ENCODE measurements at places on chromosomes 12 and 14.

- DNase-seq = peak; percentile 65
These were observed 30.6 kb upstream of the RPLP0 start for GRCh38 chr12:120231316-120232011.

DNA sequence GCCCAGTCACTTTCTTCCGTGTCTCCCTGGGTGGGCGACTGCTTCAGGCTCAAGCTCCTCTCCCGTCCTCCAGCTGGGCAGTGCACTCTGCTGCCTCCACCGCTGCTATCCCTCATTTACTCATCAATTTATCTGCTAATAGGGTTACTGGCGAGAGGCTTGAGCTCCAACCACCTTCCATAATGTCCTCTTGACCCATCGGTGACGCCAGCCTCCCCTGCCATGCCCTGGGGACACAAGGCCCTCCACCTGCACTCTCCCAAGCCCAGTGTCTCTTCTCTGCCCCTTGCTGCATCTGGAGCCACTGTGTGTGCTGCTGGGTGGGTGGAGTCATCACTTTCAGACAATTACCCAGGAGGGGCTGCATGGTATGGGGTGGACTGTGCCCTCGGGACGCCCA, 78.5 kb downstream of the TMEM132D start:
- no peak for DNase-seq

DNA sequence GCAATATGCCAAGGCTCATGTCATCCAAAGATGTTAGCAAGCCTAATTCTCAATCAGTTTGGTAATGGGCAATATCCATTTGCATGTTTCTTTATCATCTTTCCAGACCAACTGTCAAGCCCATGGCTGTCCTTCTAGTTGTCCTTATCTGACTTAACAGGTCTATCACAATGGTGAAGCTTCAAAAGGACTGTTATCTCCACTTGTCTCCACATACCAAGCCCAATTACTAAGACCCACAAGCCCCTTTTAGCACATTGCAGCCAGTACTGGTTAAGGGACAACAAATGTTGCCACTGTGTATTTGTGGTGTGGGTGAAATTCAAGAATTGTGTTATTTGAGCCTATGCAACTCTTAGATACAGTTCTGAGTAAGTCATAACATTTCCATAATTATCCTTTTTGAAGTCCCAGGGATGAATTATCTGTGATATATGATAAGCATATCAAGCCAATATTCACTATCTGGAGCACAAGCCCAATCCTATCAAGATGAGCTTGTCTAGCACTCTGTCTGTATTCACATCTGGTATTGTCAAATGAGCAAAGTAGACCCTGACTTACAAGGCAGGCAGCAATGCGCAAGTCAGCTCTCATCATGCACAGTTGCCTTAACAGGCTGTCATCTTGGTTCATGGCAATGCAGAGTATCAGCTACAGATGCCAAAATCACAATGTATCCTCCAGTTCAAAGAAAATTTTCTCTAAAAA, 19.3 kb upstream of the ST8SIA1 start:
- DNase-seq = no peak

- no peak for DNase-seq
These were observed 52.4 kb downstream of the MON2 start for GRCh38 chr12:62519043-62519442.

GRCh38 chr12:125166041-125166440, 100.8 kb downstream of the AACS start:
- no peak for DNase-seq

GRCh38 chr14:104981699-104982541, 3.7 kb upstream of the CLBA1 start:
- DNase-seq = no peak

DNA sequence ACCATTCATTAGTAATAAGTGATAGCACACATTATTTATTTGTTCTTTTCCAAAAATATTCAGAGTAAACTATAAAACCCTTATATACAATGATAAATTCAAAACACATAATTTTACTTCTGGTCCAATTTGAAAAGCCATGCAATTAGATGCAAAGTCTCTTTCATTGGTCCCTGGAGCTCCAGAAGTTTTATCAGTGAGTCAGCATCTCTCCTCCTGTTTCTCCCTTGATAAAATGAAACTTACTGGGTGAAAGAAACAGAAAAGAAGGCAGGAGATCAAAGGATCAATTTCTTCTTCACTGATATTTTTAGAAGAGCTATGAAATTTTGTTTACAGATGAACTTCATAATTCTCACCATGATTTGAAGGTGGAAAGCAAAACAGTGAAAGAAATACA, 47.5 kb downstream of the IFNG start:
- no peak for DNase-seq

GRCh38 chr14:95189367-95190132, 32.2 kb upstream of the DICER1 start:
- no peak for DNase-seq

- DNase-seq = no peak
These were observed 14.6 kb downstream of the CDKN3 start for GRCh38 chr14:54411371-54411770.

DNA sequence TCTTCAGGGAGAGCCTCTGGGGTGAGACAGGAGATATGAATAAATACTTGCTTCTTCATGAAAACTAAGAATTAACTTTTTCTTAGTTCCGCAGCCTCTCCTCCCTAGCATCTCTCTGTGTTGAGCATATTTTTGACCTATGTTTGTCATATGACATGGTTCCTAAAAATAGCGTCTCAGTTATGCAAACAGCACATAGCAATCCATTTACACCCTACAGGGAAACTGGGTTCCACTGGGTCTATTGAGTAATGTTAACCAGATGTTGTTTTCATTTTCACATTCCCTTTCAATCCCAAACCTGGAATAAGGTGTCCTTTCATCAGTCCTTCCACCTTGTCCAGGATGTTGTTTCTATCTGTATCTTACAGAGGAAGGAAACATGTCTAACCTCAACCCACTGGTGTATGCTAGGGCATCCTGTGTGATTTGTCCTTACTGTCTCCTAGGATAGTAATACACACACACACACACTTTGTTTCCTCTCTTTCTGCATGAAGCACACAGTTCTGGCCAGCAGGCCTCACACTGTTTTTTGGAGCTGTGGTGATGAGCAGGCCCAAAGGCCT, 1543.5 kb downstream of the AACS start:
- DNase-seq = no peak

GRCh38 chr12:48978291-48978740, at the start of gene WNT1:
TSS of gene WNT1 (plus strand) at chr12:48978322. CDS start at chr12:48978651, 329 bp downstream.
- DNase-seq = no peak

GRCh38 chr12:95220190-95220589, 2.6 kb downstream of the VEZT start:
- no peak for DNase-seq

DNA sequence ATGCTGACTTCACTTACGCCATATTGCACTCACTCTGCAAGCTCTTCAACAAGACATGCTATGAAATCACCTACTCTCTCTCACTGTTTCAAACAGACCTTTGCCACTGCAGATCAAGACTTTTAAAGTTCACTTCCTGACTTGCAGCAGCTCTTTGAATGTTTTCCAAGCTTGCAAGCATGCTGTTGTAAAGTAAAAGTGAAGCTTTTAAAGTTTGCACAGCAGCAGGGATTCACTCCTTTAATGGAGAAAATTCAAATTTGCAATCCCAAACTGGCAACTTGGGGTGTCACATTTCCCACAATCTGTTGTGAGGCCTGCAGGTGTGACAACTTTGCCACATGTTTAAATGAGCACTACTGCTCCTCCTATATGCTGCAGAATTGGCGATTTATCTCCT, 270.9 kb downstream of the ALX1 start:
- no peak for DNase-seq

DNA sequence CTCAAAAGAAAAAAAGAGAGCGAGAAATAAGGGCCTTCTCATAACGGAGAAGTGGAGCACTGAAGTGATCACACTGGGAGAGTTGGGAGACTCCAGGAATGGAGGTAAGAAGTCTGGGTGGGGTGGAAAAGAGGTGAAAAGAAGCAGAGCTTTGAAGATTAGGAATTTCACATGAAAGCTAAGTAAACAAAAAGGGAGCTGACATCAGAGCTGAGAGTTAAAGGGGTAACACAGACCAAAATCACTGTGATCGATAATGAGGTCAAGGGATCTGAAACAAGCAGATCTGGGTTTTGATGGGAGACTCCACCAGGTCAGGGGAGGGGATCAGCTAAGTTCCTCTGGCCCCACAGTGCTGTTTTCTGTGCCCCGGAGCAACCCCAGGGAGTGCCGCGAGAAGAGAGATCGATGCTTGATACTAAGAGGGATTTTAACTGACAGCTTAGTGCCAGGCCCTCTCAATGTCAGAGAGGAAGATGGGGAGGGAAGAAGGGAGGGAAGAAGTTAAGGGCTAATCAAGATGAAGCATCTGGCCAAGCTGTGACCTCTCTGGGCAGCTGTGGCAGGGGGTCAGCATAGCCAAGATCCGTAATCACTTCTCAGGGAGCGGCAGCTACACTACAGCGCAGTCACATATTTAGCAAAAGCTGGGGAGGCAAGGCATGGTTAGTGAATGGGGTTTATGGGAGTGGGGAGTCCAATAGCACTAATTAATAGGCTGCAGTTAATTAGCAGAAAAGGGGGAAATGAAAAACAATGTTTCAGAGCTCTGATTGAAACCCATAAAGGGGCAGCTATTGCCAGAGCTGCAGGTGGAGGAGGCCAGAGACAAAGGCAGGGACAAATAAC, 8.0 kb downstream of the AQP6 start:
- no peak for DNase-seq

DNA sequence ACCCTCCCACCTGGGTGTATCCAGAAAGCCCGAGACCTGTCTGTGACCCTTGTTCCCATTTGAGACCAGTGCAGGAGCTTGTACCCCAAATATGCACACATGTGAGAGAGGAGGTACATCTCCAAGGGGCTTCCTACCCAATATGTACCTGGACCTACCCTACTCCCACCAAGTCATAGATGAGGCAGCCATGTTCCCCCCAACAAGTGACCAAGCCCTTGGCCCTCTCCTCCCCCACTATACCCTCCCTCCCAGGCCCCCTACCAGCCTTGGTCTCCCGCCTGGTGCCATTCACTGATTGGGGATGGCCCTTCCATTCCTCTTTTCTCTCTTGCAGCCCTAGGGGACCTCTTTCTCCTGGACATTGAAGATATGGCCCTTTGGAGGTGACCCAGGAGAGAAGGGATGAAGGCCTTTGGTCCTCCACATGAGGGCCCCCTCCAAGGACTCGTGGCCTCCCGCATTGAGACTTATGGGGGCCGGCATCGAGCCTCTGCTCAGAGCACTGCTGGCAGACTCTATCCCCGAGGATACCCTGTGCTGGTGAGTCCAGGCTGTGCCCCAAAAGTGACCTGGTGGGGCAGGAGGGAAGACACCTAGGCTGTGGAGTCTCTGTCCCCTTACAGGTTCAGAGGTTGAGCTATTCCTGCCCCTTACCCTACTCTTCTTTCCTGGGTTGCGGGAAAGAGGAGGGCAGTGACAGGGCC, 1.5 kb downstream of the PLEKHG6 start:
- DNase-seq = no peak

DNA sequence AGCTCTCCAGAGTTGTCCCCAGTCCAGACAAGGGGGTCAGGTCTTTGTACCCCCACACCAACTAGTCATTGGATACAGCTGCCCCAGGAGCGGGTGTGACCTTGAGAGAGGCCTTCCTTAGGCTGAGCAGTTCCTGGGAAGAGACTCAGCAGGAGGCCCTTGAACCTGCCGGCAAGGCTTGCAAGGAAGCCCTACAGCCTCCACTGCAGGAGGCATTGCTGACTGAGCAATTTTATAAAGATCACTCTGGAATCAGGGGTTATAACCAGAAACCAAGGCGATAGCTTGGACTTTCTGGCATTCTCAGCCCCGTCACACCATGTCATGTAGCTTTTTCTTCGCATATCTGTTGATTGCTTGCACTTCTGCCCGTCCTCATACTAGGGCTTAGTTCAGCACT, 291.3 kb upstream of the CRY1 start:
- no peak for DNase-seq

GRCh38 chr12:61525331-61525730, 734.9 kb upstream of the USP15 start:
- DNase-seq = no peak

DNA sequence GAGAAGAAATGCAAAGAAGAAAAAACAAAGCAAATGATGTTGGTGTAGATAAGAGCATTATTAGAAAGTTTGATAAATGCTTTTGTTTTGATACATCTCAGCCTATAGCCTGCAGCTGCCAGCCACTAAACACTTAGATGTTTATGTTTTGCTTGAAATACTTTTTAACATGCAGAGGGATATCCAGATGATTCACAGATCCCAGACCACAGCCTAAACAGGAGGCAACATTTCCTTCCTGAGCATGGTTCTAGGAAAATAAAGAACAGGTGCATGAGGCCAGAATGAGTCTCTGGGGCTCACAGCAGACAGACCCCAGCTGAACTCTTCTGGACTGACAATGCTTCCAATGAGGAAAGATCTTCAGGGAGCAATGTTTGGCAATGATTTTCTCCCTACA, 103.7 kb upstream of the EEA1 start:
- DNase-seq = no peak

DNA sequence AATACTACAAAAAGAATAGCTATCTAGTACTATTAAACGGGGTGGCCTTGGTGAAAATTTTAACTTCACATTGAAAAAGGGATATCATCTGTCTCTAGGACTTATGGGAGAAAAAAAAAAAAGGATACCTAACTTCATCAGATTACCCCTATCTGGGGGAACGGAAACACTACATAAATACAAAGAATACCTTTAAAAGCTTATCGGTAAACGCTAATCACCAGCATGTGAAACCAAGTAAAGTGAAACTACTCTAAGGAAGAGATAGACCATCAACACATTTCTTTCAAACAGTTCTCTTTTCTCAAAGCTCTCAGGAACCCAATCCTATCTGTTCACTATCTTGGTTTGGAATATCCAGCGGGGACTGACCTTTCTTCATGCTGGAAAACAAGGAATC, 3.5 kb downstream of the KICS2 start:
- DNase-seq = peak; percentile 5

DNA sequence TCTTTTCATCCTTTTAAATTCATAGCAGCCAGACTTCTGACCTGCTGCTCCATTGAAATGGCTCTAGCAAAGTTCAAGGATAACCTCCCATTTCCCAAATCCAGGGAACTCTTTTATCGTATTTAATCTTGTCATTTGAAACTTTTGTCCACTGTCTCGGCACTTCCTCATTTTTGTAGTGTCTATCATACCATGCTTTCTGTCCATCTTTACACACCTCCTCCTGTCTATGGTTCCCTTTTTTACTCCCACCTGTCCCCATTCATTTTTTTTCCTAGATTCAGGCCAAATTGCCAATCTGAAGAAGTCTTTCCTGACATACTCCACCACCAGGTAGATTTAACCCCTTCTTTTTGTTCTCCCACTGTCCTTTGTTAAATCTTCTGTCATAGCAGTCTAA, 31.0 kb downstream of the NFYB start:
- no peak for DNase-seq

- no peak for DNase-seq
These were observed 74.3 kb upstream of the CPM start for GRCh38 chr12:69007101-69007854.

DNA sequence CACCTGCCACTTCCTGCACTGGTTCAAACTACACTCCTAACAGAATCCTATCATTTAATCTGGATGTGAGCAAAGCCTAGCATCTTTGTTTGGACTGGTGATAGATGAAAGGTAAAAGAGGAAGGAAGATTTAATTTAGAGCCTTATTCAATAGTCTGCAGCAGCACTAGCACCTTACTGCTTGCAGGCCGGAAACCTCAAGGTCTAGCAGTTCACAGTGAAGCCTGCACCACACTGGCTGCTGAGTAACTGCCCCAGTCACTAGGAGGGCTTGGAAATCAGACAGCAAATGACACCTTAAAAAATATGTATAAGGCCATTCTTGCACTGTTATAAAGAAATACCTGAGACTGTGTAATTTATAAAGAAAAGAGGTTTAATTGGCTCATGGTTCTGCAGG, 358.0 kb downstream of the DAD1 start:
- peak; percentile 14 for DNase-seq

GRCh38 chr14:59325906-59326305, 137.4 kb downstream of the DAAM1 start:
- no peak for DNase-seq
